Hippocampal formation (tissue), 2 donors: ENCODE measurements at places on chromosomes 3 and 15.

DNA sequence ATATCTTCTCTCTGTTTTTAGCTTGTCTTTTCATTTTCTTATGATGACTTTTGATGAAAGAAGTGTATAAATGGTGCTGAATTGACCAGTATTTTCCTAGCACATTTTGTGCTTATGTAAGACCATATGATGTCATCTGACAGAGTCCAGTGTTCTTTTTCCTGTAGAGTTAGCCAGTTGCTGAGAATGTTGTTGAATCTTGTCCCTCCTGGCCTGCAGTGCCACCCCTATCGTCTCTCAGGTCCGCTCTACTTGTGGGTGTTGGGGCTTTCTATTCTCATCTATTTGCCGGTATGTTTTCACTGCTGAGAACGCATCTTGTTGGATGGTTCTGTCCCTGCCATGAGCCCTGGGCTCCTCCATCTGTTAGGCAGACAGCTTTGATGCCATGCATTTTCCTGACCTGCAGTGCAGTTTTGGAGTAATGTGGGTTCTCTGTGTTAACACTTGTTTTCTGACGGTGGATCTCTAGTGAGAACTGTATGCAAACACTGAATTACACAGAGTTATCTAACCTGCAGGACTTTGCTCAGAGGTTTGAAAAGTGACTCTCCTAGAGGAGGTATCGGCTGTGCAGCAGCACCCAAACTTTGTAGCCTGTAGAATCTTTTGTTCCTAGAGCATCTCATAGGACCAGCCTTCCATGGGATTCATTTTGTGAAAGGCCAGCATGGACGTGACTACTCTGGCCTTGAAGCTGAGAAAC lies 44.6 kb downstream of the SLC6A20 start:
- DNase-seq: no peak

DNA sequence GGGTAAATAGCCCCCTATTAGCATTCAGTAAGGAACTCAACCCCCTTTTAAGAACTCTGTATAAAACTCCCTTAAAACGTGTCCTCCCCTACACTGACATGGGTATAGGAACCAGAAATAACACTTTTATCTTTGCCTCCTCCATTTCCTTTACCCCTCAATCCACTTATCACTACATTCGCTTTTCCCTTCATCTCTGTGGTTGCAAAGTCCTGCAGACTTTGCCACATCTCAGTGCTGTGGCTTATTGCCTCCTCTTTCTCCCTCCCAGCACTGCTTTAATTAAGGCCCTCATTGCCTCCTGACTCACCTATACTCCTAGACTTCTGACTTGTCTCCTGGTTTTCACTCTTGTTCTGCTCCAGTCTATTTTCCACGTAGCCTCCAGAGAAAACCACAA lies 94.3 kb upstream of the GADL1 start:
- no peak for DNase-seq

DNA sequence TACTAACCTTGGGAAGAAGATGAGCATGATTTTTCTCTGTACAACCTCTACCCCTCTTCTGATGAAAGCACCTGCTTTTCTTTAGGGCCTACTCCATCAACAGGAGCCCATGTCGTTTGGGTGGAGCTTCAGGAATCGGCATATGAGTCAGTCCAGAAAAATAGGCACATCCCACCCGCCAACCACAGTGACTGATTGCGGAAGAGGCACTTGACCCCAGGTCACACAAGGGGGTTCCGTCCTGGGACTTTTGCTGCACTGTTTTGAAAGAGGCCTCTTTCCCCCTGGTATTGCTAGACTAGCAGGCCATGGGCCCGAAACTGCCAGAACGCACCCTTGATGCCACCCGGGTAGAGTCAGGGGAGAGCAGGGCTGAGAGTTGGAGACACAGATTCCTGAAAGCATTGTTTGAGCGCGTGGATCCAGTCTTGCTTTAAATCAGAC lies 19.3 kb upstream of the NRROS start:
- DNase-seq: no peak

- DNase-seq: no peak
Measured at GRCh38 chr15:90225504-90226234, 8.1 kb downstream of the CIB1 start.

GRCh38 chr3:79560698-79561097 lies 207.1 kb downstream of the ROBO1 start:
- DNase-seq: no peak

DNA sequence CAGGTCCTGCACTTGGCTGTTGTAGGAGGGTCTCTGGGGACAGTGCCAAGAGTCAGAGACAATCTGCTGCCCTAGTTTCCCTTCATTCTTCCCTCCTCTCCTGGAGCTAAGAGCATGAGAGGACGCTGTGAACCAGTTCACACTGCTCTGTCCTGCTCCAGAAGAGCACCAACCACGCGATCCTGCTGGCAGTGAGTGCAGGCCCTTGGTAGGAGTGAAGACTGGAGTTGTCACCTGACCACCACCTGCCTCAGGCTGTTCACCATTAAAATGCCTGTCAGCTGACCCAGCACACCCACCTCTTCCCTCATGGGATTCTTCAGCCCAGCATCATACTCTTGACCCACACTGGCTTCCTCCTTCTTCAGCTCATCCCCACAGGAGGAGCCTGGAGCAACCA lies 2.9 kb downstream of the TM6SF1 start:
- no peak for DNase-seq

DNA sequence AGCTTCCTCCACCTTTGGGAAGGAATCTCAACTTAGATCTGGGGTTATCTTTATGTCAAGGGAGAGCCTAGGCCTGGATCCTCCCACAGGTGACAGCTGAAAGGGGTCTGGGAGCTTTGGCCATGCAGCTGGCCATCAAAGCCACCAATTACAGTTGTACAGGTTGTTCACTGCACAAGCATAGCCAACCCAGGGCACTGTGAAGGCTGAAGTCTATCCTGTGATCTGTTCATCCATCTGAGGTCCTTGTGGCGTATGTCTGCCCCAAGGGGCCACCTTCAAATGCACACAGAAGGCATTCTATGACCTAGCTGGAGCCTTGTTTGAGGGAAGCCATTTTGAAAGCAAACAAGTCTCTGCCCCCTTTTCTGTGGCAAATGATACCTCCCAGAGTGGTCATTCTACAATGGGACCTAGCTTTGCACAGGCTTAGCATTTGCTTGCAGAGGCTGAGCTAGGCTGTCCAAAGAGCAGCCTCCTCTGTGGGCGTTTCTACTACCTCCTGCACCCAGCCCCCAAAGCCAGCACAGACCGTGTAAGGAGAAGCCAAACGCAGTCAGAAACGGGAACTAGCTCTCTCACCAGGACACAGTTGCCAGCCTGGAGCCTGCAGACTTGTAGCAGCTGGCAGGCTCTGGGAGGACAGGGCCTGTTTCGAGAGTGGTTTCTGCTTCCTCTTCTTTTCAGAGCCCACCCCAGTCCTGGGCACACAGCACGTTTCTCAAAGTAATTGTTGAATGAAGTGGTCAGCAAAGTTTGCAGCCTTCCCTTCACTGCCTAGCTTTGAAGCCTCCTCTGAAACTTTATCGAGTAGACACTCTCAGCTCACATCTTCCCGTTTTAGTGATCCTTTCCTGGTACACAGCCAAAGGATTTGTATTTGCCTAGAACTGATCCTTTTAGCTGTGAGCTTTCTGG lies 157.3 kb upstream of the SMAD3 start:
- peak; percentile 75 for DNase-seq

DNA sequence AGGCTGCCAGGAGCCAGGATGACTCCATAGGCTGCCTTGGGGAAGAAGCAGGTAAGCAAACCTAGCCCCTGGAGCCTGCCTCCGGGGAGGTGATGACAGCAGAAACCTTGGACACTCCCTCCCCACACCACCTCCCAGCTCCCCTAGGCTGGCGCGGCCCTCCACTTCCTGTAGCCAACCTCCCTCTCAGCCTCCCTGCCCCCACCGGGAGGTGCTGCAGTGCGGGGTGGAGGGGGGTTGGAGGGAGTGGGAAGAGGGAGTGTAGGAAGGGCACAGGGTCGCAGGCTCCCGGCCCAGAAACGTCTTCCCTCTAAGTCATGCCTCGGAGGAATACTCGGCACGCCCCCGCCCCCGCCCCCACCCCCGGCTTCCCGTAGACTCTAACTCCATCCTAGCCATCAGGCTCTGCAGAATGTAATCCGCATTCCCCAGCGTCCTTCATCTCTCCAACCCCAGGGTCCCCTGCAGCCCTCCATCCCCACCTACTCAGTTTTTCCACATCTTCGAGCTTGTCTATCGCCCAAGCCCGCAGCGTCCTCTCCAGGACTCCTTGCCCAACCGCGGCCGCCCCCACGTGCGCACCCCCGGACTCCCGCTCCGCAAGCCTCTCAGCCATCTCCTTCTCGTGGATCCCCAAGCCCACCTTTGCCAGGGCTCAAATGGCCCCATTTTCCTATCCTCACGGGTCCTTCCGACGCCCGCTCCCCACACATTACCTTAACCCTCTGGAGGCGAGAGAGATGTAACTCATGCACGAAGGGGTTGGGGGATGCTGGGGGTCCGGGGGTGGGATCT lies 528 bp downstream of the LPCAT4 start:
- DNase-seq: peak; percentile 4

- DNase-seq: no peak
Measured at GRCh38 chr3:25658836-25659235, 5.9 kb downstream of the TOP2B start.

- DNase-seq: no peak
Measured at GRCh38 chr3:179460260-179460659, 9.0 kb upstream of the GNB4 start.
